Natural killer cell treated with Interleukin-12 subunit alpha and Interleukin-12 subunit beta and Interleukin-15 and Interleukin-18, amount 100 ng/mL, for 72 hours (primary cell): ENCODE measurements at places on chromosomes 7 and 10.
A peak's percentile ranks its signal among the peaks of the same experiment; 100 is the strongest.

- H3K27ac ChIP-seq, result no peak overlapping the region
- H3K4me3 ChIP-seq, result no peak overlapping the region
- H3K36me3 ChIP-seq, result no peaks in the 10 kb centered on the region
- no peaks in the 10 kb centered on the region for H3K4me1 ChIP-seq
These were observed 133.4 kb upstream of the ANKRD1 start for GRCh38 chr10:91054325-91054724.

GRCh38 chr7:15845461-15845860 lies 159.0 kb upstream of the MEOX2 start:
- no peak overlapping the region for H3K4me3 ChIP-seq
- DNase-seq, result no peak
- H3K27ac ChIP-seq, result no peak overlapping the region
- no peaks in the 10 kb centered on the region for H3K36me3 ChIP-seq
- no peaks in the 10 kb centered on the region for H3K27me3 ChIP-seq

- peaks cover 5% of the 10 kb centered on the region for H3K36me3 ChIP-seq
- no peak overlapping the region for H3K4me3 ChIP-seq
- H3K27ac ChIP-seq, result no peak overlapping the region
- H3K27me3 ChIP-seq, result peaks cover 32% of the 10 kb centered on the region
- H3K4me1 ChIP-seq, result no peaks in the 10 kb centered on the region
These were observed 1103.2 kb downstream of the GATA3 start for GRCh38 chr10:9157656-9158055.

- H3K27me3 ChIP-seq, result peaks cover 7% of the 10 kb centered on the region
- no peak overlapping the region for H3K4me3 ChIP-seq
- H3K27ac ChIP-seq, result no peak overlapping the region
- no peaks in the 10 kb centered on the region for H3K36me3 ChIP-seq
These were observed 158.1 kb upstream of the CHST15 start for GRCh38 chr10:124251317-124252065.

DNA sequence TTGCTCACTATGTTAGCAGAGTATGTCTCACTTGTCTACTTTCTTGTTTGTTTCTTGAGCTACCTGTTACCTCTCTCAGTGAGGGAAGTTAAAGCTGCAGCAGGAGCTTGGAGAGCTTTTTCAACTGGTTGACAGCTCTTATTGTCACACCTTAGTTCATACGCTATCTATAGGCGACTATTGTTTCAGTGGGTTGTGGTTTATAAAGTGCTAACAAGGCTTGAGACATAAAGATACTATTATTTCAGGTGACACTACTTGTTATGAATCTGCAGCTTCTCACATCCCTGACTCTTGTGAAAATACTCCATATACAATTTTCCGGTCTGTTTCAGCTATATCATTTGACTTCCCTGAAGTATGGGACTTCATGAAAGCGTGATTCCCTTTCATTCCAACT lies 167.4 kb downstream of the CSTF2T start:
- no peaks in the 10 kb centered on the region for H3K4me1 ChIP-seq
- H3K4me3 ChIP-seq, result no peak overlapping the region
- DNase-seq, result no peak
- H3K27me3 ChIP-seq, result no peaks in the 10 kb centered on the region
- no peaks in the 10 kb centered on the region for H3K36me3 ChIP-seq

- DNase-seq, result no peak
- no peak overlapping the region for H3K27ac ChIP-seq
- H3K36me3 ChIP-seq, result peaks cover 10% of the 10 kb centered on the region
- H3K4me1 ChIP-seq, result peaks cover 3% of the 10 kb centered on the region
- no peak overlapping the region for H3K4me3 ChIP-seq
These were observed 22.5 kb upstream of the SH3PXD2A start for GRCh38 chr10:103877861-103878260.

- H3K27me3 ChIP-seq, result no peaks in the 10 kb centered on the region
- H3K4me1 ChIP-seq, result no peaks in the 10 kb centered on the region
- DNase-seq, result no peak
- H3K27ac ChIP-seq, result no peak overlapping the region
These were observed 122.2 kb downstream of the PCLO start for GRCh38 chr7:83040484-83040883.

DNA sequence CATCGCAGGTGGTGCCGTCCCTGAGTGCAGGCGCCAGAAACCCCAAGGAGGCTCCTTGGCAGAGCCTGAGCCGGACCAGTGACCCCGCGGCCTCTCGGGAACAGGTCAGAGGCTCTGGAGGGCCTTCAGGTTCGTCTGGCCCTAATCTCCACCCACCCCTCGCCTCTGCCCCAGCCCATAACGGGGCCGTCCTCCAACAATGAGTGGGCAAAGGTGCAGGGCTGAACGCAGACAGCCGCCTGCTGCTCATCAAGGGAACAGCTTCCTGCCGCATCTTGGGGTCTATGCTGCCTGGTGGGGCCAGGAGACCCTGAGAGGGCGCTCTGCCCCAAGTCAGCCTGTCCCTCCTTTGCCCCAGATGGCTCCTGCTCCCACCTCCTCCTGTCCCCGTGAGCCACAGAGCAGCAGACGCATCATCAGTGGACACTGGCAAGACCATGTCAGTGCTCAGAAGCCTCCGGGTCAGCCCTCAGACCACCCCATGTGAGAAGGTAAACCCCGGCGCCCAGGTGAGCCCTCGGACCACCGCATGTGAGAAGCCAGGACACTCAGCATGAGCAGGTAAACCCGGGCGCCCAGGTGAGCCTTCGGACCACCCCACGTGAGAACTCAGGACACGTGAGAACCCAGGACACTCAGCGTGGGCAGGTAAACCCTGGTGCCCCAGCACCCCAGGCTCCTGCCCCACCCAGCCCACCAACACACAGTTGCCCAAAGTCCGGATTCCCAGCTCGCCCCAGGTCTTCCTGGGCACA lies 142.0 kb downstream of the PTPRN2 start:
- H3K27ac ChIP-seq, result no peak overlapping the region
- no peak overlapping the region for H3K4me3 ChIP-seq
- no peak for DNase-seq

GRCh38 chr7:10412422-10413019 lies 561.2 kb upstream of the PHF14 start:
- no peak overlapping the region for H3K4me3 ChIP-seq
- no peaks in the 10 kb centered on the region for H3K27me3 ChIP-seq
- H3K4me1 ChIP-seq, result no peaks in the 10 kb centered on the region
- no peak for DNase-seq

GRCh38 chr10:84026821-84027257 lies 112.5 kb upstream of the GHITM start:
- DNase-seq, result no peak
- peaks cover 8% of the 10 kb centered on the region for H3K36me3 ChIP-seq
- no peak overlapping the region for H3K4me3 ChIP-seq
- H3K27ac ChIP-seq, result no peak overlapping the region

DNA sequence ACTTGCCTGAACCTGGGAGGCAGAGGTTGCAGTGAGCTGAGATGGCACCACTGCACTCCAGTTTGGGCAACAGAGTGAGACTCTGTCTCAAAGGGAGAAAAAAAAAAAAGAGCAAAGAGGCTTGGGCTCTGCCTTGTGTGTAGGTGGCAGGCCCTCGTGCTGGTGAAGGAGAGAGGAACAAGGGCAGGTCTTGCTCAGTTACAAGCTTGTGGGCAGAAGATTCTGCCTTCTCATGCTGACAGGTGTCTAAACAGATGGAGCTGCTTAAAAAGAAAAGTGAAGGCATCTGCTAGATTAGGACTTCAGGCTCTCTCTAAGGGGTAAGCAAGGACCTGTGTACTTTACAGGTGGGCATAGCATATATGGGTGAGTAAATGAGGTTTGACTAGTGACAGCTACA lies 65.5 kb upstream of the TRIM8 start:
- H3K4me3 ChIP-seq, result no peak overlapping the region
- H3K27me3 ChIP-seq, result no peaks in the 10 kb centered on the region
- H3K27ac ChIP-seq, result no peak overlapping the region
- no peaks in the 10 kb centered on the region for H3K4me1 ChIP-seq
- no peaks in the 10 kb centered on the region for H3K36me3 ChIP-seq

GRCh38 chr10:7233259-7233991 lies 177.4 kb downstream of the SFMBT2 start:
- H3K27me3 ChIP-seq, result no peaks in the 10 kb centered on the region
- H3K4me1 ChIP-seq, result peaks cover 58% of the 10 kb centered on the region
- DNase-seq, result no peak
- H3K27ac ChIP-seq, result peak overlapping the region; percentile 72
- H3K4me3 ChIP-seq, result peak overlapping the region; percentile 70

DNA sequence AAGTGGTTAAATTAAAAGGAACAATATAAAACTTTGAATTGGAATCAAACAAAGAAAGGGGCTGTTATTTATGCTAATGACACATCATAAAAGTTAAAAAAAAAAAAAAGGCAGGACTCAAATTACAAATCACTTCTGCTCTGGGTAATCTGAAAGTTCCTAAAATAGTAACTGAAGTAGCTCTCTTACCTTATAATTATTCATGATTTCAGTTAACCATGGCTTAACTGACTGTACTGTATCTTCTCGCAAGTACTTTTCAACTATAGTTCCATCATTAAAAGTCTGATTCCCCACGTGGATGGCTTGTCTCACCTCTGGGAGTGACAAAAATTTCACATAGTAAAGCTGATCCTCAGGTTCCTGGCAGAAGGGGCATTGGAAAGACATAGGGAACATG lies 82.5 kb downstream of the CPVL start:
- no peak for DNase-seq
- no peak overlapping the region for H3K27ac ChIP-seq
- peaks cover 5% of the 10 kb centered on the region for H3K36me3 ChIP-seq
- H3K27me3 ChIP-seq, result peaks cover 10% of the 10 kb centered on the region

DNA sequence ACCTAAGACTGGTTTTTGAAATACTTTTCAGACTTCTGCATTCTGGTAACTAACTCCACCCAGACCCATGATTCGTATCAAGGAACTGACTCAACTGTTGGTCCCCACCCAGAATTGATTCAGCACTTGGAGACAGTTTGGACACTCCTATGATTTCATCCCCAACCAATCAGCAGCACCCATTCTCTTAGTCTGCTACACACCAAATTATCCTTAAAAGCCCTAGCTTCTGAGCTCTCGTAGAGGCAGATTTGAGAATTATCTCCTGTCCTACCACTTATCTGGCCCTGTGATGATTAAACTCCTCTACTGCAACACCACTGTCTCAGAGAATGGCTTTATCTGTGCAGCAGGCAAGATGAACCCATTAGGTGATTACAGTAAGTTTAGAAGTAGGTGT lies 7.7 kb upstream of the GSTO1 start:
- peak overlapping the region; percentile 68 for H3K27ac ChIP-seq
- H3K27me3 ChIP-seq, result peaks cover 23% of the 10 kb centered on the region
- peak overlapping the region; percentile 42 for H3K4me3 ChIP-seq
- peaks cover 12% of the 10 kb centered on the region for H3K4me1 ChIP-seq
- no peaks in the 10 kb centered on the region for H3K36me3 ChIP-seq

GRCh38 chr7:25786936-25787335 lies 365.1 kb upstream of the NFE2L3 start:
- H3K4me1 ChIP-seq, result no peaks in the 10 kb centered on the region
- H3K27me3 ChIP-seq, result peaks cover 20% of the 10 kb centered on the region
- no peak for DNase-seq

DNA sequence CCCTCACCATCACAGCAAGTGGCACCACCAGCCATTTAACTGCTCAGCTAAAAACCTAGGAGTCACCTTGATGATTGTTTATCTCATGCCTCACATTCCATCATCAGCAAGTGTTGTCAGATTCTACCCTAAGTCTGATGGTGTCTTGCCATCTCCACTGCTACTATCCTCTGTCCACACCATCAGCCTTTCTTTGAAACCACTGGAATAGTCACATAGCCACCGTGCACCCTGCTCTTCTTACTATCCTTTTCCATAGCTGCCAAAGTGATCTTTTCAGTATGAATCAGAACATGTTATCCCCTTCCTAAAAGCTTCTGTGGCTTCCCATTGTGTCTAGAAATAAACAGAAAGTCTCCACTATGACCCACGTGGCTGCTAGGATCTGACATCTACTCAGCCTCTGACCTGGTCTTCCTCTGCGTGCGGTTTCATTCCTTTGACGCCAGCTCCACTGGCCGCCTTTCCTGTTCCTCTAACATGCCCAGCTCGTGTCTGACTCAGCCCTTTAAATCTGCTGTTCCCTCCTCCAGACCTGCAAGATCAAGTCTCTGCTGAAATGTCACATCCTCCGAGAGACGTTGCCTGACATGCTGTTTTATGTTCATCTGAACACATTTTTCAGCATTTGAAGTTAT lies 16.5 kb upstream of the CHN2 start:
- H3K4me1 ChIP-seq, result peaks cover 9% of the 10 kb centered on the region
- no peaks in the 10 kb centered on the region for H3K36me3 ChIP-seq
- no peak overlapping the region for H3K27ac ChIP-seq
- DNase-seq, result no peak
- no peak overlapping the region for H3K4me3 ChIP-seq

GRCh38 chr10:112581921-112582320 lies 134.9 kb downstream of the VTI1A start:
- no peak overlapping the region for H3K27ac ChIP-seq
- no peaks in the 10 kb centered on the region for H3K36me3 ChIP-seq
- no peak overlapping the region for H3K4me3 ChIP-seq

GRCh38 chr10:13915710-13916109 lies 328.9 kb downstream of the PRPF18 start:
- no peaks in the 10 kb centered on the region for H3K36me3 ChIP-seq
- no peak overlapping the region for H3K27ac ChIP-seq
- no peak for DNase-seq
- H3K27me3 ChIP-seq, result peaks cover 10% of the 10 kb centered on the region
- no peaks in the 10 kb centered on the region for H3K4me1 ChIP-seq
- no peak overlapping the region for H3K4me3 ChIP-seq

DNA sequence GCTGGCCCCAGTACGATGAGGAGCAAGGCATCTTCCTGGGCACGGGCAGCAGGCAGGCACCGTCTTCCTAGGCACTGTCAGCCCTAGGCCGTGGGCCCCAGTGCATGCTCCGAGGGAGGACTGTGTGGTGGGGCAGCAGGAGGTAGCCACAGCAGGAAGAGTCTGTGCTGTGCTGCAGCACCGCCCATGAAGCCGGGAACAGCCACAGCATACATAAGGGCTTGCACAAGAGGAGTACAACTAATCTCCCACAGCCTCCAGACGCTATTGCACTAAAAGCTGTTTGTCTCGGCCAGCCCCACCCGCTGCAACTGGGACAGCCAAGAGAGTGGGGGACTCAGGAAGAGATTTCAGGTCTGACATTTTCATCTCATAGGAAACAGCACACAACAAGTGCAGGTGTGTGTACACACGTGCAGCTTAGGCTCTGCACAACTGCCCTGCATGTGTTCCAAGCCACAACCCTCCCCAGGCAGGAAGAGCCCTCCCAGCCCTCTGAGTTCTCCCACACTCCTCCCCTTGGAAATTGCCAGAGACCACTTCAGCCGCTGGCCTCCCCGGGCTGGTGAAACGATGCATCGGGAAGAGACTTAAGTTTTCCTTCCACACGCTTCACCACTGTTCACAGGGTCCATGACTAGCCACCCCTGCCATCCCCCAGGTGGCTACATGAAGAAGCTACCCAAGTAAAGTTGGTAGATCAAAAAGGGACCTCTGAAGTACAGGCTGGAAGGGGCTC lies 88.1 kb upstream of the DDC start:
- no peak for DNase-seq
- H3K36me3 ChIP-seq, result no peaks in the 10 kb centered on the region

GRCh38 chr7:92133133-92133736 lies 1.0 kb downstream of the CYP51A1 start:
- peaks cover 17% of the 10 kb centered on the region for H3K36me3 ChIP-seq
- DNase-seq, result no peak
- peaks cover 27% of the 10 kb centered on the region for H3K4me1 ChIP-seq
- peak overlapping the region; percentile 95 for H3K27ac ChIP-seq
- peak overlapping the region; percentile 93 for H3K4me3 ChIP-seq
- H3K27me3 ChIP-seq, result no peaks in the 10 kb centered on the region
